ENCODE measurements at places on chromosomes 4 and X.

DNA sequence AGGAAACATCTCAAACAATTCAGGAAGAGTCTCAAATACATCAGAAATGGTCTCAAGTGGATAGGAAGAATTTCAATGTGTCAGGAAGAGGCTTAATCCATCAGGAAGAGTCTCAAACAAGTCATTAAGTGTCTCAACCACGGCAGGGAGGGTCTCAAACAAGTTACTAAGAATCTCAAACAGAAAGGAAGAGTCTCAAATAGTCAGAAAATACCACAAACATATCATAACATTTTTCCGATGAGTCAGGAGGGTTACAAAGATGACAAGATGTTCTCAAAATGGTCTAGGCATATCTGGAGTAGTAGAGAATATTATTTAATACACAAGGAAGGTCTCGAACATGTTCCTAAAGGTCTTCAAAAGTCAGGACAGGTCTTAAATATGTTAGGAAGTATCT lies 109.3 kb upstream of the USP9X start:
- no peak for DNase-seq

GRCh38 chrX:14697451-14697850 lies 168.1 kb downstream of the GLRA2 start:
- DNase-seq: no peak

- no peak for DNase-seq
These were observed 103.3 kb upstream of the ANK2 start for GRCh38 chr4:112946127-112946526.

- no peak for DNase-seq
These were observed 61.5 kb upstream of the FAM241A start for GRCh38 chr4:112083587-112084347.

DNA sequence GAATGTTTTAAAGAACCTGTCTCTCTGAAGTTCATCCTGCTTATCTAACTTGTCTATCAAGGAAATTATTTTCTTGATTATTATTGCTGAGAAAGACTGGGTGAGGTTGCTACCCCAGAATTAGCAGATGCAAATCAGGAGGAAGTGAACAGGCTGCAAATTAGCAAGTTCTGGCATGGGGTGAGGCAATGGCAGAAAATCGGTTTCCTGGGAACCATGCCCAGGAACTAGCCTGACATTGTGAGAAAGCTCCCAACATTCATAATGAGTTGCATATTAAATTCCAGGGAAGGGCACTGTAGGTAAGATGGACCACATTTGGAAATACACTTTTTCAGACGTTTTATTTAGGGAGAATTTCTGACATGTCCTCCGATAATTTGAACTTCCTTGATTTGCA lies 11.6 kb downstream of the ARSF start:
- no peak for DNase-seq

GRCh38 chr4:24601121-24601520 lies 16.8 kb upstream of the DHX15 start:
- no peak for DNase-seq

DNA sequence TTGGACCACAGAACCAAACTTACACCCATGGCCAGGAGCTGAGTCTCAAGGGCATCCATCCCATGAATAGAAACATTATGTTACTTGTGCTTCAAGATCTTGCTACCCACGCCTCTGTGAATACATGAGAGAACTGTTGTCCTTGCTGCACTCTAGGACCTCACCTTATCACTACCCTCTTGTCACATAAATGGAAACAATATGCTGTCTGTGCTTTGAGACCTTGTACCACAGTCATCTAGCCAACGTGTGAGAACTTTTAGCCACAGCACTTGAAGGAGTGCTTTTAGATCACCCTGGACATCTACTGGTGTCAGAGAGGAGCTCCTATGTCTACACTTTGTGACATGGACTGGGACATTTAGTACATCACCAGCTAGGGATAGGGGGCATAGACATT lies 30.7 kb upstream of the HUWE1 start:
- no peak for DNase-seq

Measured in GF-D8 (cell line).